ENCODE measurements at places on chromosomes 1 and 21.

- DNase-seq: no peak
Observed at GRCh38 chr21:28473530-28474220, 519.0 kb downstream of the LTN1 start.

GRCh38 chr1:237042526-237042891 lies 525 bp downstream of the RYR2 start:
- DNase-seq: no peak

- DNase-seq: no peak
Observed at GRCh38 chr1:2126331-2127186, 68.0 kb downstream of the FAAP20 start.

GRCh38 chr1:70896224-70896623 lies 151.4 kb downstream of the PTGER3 start:
- no peak for DNase-seq

GRCh38 chr21:14755086-14755485 lies 209.0 kb upstream of the SAMSN1 start:
- no peak for DNase-seq
